ENCODE measurements at places on chromosomes 4 and X.

DNA sequence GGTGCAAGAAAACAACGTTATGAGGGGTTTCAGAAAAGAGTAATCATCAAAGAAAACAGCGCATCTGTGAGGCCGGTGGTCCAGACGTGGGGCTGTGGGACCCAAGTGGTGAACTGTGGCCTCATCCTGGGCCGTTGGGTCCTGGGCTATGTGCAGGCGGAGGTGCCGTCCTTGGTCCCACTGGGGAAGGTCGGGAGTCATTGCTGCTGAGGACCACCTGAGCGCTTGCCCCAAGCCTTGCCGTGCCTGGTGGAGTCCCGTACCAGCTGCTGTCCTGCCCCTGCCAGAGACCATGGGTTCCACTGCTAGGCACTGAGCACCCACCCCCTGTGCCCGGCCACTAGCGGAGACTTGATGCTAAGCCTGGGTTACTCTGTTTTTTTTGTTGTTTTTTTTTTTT is 25.5 kb upstream of the UVSSA start:
- DNase-seq, result no peak

DNA sequence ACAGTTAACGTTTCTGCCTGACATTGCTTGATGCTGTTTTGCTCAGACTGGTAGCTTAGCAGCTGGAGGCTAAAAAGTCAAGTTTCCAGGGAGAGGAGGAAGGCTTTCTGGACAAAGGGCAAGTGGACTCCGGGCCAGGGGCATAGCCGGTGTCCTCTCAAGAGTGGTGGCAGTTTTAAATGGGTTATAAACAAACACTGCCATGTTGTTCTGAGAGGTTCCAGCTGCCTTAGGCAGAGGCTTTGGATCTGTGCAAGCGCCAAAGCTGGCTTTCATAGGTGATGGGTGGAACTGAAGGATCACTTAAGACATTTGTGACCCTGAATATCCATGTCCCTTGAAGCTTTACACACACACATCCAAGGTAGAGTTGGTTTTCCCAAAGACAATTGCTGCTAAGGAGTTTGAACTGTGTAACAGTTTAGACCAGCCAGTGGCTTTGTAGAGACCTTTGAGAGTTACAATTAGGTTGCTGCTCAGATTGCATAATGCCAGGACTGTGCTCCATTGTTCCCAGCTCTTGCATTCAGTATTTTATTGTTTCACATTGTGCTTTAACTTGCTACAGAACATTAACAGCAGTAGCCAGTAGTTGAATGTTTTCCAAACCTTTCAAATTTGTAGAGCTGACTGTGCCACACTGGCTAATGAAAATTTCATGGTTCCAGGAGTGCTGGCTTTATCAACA is 54.1 kb upstream of the AP1S2 start:
- DNase-seq, result no peak

GRCh38 chrX:2523911-2524310 is 23.1 kb upstream of the DHRSX start:
- no peak for DNase-seq

GRCh38 chrX:72052415-72053090 is 79.2 kb downstream of the RTL5 start:
- DNase-seq, result no peak

- no peak for DNase-seq
These were observed 174.6 kb upstream of the NRK start for GRCh38 chrX:105647749-105648148.

DNA sequence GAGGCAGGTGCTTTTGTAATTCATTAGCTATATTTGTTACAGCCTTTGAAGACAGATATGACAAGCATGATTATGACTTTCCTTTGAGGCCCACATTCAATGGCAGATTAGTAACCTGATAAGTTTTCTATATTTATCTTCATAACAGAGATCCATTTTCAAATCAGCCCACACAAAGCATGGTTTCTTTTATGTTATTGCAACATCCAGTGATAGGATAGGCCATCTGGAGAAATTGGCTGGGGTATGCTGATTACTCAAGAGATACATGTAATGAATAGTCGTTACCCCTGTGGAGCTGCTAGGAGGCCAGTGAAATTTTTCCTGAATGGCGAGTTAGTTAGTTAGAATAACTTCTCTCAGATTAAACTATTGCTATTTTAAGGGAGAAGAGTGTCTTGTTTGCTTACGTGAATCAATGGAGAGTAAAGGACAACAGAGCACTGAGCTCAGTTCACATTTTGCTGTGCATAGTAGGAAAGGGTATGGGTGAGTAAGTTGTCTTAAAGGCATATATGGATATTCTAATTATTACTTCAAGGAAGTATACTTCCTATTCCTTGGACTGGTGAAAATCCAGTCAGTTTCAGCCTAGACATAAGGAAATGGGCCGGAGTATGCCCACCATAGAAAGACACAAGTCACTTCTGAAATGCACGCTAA is 79.2 kb upstream of the DKK2 start:
- DNase-seq, result no peak

- DNase-seq, result no peak
These were observed 48.3 kb downstream of the ZAR1 start for GRCh38 chr4:48538358-48538757.

Measured in OCI-LY7 (cell line).